ENCODE measurements at places on chromosomes 3 and 15. TPM values are rescaled to one million over a fixed set of nuclear protein-coding genes. Genes with fewer than 3 reads are reported as not detected.

GRCh38 chr3:71523628-71524027 lies 59.9 kb downstream of the FOXP1 start:
- DNase-seq, result no peak

DNA sequence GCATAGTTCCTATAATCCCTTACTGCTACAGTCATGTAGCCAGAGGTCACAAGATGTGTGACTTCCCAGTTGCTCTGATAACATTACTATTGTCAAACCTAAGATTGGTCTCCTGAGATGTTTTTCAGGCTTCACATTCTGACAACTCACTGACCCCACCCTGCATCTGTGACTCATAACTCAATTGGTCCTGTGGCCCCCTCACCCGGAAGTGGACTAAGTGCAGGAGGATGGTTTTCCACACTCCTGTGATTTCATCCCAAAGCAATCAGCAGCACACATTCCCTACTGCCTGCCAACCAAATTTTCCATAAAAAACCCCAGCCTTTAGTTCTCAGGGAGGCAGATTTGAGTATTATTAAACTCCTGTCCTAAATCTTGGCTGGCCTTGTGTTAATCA lies 564.9 kb upstream of the ZNF385D start:
- peak; percentile 47 for DNase-seq

Gene TNFAIP8L3
- polyA plus RNA-seq, result 1.4 TPM

DNA sequence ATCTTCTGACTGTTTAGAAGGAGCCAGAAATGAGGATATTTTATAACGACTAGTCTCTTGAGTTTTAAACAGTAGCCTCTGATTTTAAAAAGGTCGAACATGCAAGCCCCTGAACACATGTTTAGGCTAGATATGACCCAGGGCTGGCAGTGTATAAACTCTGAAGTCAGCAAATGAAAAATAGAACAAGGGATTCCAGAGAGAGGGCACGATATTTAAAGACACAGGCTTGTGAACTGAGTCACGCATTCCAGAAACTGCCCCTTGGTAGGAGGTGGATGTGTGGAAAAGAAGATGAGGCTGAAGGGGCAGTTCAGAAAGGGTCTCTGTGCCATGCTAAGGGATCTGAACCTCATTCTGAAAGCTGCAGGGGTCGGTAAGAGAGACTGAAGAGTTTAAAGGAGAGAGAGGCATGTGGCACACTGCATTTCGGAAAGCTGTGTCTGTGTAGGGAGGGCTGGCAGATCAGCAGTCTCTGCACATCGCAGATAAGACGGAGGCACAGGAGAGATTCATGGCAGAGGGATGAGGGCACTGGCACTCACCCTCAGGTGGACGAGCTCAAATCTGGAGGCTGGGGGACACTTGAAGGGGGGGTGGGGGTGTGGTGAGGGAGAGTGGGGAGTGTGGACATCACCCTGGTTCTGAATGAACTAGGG lies 22.1 kb downstream of the ST8SIA2 start:
- DNase-seq, result no peak

DNA sequence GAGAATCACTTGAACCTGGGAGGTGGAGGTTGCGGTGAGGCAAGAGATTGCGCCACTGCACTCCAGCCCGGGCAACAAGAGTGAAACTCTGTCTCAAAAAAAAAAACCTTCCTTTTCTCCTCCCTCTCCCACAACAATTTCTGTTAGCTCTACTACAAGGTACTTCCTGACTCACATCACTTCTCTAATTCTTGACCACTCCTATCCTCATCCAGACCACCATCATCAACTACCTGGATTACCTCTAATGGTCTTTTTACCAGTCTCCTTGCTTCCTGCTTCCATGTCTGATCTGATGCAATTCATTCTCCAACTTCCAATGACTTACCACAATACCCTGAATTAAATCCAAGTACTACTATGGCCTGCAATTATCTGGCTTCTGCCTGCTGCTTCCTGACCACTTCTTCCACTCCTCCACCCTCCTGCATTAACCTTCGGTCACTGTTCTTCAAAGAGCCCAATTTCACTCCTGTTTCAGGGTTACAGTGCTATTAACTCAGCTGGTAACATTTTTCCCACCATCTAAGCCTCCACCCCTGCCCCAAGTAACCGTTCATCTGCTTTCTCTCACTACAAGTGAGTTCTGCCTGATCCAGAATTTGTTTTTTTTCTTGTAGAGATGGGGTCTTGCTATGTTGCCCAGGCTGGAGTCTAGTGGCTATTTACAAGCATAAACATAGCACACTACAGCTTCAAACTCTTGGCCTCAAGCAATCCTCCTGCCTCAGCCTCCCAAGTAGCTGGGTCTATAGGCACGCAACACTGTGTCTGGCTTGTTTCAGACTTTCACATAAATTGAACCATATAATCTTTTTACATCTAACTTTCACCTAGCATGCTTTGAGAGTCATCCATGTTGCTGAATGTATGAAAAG lies 27.8 kb downstream of the DCAF1 start:
- no peak for DNase-seq

DNA sequence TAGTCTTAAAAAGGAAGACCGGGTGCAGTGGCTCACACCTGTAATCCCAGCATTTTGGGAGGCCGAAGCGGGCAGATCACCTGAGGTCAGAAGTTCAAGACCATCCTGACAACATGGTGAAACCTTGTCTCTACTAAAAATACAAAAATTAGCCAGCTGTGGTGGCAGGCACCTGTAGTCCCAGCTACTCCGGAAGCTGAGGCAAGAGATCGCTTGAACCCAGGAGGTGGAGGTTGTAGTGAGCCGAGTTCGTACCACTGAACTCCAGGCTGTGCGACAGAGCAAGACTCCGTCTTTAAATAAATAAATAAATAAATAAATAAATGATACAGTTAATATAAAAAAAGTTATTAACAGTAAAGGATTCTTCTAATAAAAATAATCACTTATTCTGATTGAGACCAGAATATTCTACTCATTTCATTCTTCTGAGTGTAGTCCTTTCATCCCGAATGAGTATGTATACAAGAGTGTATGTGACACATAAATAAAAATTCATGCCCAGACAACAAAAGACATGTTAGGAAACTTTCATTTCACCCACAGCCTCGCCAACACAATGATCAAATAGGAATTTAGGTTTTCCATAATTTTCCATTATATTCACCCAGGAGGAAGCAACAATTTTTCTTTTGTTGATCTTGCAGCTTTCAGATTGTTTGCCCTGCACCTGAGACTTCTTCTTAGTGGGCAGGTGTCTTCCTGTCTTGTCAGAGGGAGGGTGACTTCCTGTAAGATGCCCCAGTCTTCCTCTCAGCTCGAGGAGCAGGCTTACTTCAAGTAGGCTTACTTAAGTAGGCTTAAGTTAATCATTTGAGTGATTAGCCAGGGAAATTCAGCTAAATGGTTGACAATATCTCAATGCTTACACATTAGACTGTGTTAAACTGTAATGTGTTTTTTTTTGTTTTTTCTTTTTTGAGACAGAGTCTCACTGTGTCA lies 7.8 kb upstream of the NUP210 start:
- no peak for DNase-seq

Gene VWA5B2
- polyA plus RNA-seq, result 0.31 TPM

- DNase-seq, result no peak
These were observed 1.5 kb upstream of the SPSB4 start for GRCh38 chr3:141049681-141050080.

Gene DNAH12
- polyA plus RNA-seq, result 0.25 TPM

DNA sequence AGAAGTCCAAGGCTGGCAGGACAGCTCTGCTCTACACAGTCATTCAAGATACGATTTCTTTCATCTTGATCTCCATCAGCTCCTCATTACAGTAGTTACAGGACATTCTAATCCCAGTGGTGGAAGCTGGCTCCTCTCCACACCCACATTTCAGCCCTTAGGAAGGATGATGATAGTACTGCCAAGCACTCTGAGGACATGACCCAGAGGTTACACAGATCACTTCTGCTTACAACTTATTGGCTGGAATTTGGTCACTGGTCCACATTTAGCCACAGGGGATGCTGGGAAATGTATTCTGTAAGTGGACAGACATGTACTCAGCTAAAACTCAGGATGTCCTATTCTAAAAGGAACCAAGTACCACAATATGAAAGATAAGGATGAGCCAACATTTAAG lies 77.1 kb downstream of the IQCH start:
- DNase-seq, result no peak

- DNase-seq, result peak; percentile 68
These were observed 40.8 kb downstream of the NUP210 start for GRCh38 chr3:13379201-13379830.

DNA sequence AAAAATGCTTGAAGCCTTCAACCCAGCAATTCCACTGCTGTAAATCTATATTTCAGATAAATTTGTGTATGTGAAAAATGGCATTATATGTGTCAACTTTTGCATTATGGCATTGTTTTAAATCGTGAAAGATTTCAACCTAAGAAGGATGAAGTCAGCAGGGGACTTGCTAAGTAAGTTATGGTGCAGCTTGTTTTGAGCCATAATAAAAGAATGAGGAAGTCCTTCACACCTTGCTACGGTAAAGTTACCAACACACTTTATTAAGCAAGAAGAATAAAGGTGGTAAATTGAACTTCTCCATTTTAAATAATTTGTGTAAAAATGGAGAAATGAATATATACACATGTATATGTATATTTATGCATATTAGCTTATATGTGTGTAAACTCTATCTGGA lies 371.4 kb downstream of the ROBO2 start:
- no peak for DNase-seq

- DNase-seq, result peak; percentile 54
These were observed 71.1 kb upstream of the XCR1 start for GRCh38 chr3:46098319-46098761.

GRCh38 chr3:99865321-99865720 lies 47.7 kb downstream of the CMSS1 start:
- DNase-seq, result no peak

Gene CHRFAM7A
- 1.0 TPM for polyA plus RNA-seq

Measured in muscle of leg (tissue), 16 donors.